ENCODE measurements at places on chromosomes 7 and 10.

GRCh38 chr10:84395581-84395980 lies 67.2 kb downstream of the CCSER2 start:
- DNase-seq: no peak

GRCh38 chr7:45007571-45008328 lies 7.7 kb downstream of the CCM2 start:
- DNase-seq: no peak

GRCh38 chr10:112429654-112430230 lies 17.0 kb downstream of the ZDHHC6 start:
- DNase-seq: no peak

- no peak for DNase-seq
Observed at GRCh38 chr7:87029078-87029477, 30.4 kb downstream of the ELAPOR2 start.

- no peak for DNase-seq
Observed at GRCh38 chr10:35262436-35262835, 73.9 kb upstream of the CCNY start.

DNA sequence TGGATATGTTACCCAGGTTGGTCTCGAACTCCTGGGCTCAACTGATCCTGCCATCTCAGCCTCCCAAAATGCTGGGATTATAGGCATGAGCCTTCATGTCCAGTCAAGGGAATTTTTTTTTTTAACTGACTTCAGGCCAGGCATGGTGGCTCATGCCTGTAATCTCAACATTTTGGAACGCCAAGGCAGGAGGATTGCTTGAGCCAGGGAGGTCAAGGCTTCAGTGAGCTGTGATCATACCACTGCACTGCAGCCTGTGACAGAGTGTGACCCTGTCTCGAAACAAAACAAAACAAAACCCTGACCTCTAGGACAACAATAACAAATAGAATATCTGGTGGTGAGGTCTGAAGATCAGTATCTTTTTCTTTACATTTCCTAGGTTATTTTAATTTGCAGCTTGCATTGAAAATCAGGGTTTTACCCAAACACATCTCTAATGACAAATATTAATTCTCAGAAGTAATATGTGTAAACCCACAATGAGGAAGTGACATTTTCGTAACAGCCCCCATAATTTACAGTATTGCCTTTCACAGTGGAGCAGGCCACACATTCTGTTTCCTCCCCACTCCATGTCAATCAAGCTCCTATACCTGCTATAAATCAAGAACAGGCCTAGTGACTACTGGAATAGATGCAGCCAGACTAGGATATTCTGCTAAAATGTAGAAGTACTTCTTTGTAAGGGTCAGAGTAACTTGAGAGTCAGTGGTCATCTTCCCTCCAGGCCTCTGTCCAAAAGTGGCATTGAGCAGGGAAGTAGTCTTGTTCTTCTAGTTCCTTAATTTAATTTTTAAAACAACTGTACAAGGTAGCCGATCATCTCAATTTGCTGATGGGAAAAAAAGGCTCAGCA lies 43.3 kb upstream of the ECHDC3 start:
- DNase-seq: no peak

DNA sequence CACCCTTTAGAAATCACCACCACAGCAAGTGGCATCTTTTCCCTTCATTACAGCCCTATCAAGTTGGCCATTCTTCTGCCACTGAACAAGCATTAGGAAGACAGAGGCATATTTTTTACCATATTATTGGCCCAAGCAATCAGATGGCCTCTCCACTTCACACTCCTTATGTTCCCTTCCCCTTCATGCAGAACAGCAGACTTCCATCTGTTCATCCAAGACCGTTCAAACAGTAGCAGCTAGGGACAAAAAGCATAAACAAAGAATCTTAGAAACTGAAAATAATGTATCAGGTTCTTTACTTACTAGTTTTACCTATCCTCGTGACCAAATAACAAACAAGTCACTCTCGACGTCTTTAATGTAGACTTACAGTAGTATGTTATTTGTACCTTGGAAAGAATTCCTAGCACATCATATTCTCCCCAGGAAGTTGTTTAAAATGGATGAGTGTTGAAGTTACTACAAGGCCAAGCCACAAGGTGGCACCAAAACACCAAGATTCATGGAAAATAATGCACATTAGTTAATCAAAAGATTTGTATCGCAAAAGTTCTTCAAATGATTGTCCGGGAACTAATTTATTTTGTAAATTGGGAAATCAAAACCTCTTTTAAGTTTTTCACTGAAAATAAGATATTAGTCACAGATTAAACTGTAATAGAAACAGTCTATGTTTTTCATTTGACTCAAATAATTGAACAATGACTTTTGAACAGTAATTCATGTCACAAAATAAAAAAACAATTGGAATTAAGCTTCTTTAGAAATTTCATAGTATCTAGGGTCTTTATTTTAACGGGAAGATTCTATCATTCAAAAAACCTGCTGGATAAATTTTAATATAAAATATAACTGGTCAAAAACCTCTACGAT lies 112.1 kb downstream of the VPS41 start:
- peak; percentile 45 for DNase-seq

DNA sequence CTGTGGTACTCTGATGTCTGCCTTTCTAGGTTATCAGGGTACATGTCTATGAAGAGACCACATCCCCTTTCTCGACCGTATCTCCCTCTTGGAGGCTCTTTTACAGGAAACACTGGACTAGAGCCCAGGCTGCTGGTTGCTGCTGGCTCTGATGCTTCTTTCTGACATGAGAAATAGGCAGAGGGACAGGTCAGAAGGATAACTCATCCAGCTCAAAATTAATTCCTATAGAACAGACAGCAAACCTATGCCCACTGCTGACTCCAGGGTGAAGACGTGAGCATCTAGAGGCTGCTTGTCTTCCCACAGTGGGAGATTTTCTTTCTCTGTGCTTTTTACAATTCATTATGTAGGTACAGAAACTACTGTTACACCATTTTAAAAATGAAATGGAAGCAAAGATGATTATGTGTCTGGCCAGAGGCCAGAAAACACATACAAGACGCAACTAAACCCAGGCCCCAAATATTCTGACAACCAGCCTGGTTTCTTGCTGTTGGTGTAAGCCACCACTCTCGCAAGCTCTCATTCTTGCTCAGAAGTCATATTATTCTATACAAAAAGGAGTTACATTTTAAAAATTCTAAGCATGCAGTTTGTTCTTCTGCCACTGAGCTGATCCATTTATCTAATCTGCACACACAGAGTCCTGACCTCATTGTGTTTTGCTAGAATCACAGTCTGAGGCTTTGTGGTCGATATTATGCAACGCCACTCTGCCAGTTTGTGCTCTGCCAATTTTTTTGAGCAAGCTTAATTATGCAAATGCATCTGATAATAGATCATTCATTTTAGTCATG lies 424.3 kb downstream of the KIF20B start:
- no peak for DNase-seq

DNA sequence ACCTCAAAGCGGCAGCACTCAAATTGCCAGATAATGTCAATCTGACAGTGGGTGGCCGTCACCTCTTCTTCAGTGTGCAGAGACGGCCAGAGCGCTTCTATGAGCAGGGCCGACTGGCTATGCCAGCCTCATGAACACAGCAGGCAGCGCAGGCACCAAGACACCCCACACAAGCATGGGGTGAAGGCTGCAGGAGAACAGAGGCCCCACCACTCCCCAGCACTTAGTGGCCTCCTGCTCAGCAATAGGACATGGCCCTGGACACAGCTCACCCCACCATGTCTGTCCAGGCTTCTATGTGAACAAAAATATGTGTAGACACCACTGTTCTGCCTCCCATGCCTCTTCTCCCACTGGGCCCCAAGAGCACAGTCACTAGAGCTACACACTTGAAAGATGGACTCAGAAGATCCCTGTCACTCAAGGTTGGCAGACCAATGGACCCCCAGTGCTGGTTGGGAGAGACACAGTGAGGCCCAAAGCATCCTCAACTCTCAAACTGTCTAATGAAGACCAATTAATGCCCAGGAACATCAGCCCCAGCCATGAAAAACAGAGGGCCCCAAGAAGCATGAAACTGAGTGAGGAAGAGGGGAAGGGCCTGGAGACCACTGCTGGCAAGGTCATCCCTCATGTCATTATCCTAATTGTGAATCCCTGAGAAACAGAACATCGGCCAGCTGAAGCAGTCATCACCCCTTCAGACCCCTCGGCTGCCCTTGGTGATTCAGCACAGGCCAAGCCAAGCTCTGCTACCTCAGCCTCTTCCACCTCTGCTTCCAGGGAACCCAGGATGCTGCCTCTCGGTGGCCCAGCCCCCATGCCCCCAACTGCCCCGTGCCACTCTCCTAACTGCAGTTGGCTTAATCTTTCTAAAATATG lies 77.7 kb downstream of the GRID1 start:
- DNase-seq: no peak

GRCh38 chr7:43018446-43018845 lies 86.3 kb downstream of the MRPL32 start:
- no peak for DNase-seq

GRCh38 chr10:131944976-131945695 lies 36.6 kb downstream of the BNIP3 start:
- no peak for DNase-seq

DNA sequence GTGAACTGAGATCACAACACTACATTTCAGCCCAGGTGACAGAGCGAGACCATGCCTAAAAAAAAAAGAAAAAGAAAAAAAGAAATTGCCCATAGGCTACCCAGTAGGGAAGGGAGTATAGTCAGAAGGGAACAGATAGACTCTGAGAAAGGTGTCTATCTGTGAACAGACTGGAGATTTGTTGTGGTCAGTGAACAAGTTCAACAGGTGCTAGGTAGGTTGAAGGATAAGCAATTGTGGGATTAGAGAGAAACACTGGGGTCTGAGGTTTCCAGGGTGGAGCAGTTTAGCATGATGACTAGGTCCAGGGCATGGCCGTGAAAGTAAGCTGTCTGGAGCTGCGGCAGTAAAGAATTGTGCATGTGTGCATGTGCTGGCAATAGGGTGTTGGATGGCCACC lies 6.9 kb downstream of the LRGUK start:
- DNase-seq: no peak

- DNase-seq: no peak
Observed at GRCh38 chr7:133051066-133051465, 30.8 kb downstream of the CHCHD3 start.

DNA sequence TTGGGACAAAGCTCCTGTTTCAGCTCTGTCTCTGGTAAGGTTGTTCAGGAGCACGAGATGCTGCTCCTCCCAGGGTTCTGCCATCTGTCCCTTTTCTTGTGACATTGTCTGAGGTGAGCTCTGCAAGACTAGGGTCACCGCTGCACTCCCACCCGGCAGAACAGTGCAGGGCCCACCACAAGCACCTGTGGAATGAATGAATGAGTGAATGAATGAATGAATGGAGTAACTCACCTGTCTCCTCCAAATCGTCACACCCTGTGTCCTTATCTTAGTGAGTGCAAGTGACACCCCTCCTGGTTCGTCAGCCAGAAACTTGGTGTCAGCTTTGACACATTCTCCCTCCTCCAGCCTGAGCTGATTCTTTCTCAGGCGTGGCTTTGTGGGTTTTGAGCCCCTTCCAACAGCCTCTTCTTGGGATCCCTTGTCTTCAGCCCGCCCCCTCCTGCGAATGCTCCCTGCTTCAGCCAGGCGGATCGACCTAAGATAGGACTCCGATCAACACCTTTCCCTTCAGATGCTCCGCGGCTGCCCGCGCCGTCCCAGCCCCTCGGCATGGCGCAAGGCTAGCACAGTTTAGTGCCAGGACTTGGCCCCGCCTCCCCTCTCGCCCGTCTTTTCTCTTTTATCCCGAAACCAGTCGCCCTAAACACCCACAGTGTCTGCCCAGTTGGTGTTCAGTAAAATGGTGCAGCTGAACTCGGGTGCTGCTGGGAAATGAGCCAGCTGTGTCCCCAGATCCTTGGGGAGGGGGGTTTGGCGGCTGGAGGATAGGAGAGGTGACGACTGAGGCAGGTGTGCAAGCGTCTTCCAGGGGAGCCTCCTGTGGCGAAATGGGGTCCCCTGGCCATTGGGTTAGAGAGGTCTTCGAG lies 89.3 kb downstream of the BEND7 start:
- DNase-seq: no peak

- DNase-seq: no peak
Observed at GRCh38 chr7:136947347-136947746, 78.9 kb downstream of the CHRM2 start.

GRCh38 chr7:131765575-131765974 lies 209.1 kb upstream of the PODXL start:
- DNase-seq: no peak

DNA sequence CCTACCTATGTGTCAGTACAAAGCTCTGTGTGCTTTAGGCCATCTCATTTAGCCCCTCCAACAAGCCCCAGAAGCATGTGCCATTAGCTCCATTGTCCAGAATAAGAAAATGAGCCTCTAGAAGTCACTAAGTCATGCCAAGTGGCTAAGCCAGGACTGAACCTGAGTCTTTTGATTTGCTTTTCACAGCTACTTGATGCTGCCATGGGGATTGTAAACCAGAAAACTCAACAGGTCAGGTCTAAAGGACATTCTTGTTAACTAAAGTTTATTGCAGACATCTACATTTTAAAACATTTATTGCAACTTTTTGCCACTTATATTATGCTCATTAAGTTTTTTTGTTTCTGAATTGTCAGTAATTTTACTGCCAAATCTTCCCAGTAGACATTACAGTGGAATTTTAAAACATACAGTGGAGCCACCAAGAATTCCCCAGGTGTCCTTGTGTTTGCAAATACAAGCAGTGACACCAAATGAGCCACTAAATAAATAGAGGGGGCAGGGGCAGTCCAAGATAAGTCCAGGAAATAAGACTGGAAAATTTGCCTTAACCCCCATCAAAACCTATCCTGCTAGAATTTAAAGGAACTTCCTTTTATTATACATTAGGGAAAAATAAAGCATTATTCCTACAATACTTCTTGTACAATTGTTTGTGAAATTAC lies 115.9 kb downstream of the RAPGEF5 start:
- DNase-seq: no peak

DNA sequence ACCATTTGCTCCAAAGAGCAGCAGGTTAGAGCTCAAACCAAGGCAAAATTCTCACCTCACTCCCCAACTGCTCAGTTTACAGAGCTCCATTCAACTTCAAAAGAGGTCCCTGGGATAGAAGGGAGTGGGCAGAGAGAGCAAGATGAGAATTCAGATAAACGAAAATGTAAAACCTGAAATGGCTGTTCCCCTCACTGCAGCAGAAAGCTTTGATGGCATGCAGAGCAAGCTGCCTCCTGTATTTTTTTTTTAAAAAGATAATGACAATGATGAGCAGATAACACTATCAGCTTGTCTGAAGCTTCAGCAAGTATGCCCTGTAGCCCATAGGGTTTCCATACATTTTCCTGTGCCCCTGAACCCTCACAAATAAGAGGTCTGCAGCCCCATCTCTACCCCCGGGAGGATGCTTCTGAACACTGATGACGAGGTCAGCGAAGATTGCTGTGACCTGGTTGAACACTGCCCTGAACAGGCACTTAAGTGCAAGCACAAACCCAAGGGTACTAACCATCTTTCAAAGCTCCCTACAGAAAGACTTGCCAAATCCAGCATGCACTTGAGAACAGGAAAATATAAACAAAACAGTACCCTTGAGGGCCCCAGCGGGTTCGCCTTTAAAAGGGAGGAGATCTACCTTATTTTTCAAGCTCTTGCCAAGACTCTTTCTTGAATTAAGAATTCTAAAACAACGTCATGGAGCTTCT lies 81.3 kb downstream of the GLI3 start:
- no peak for DNase-seq

Data from activated CD4-positive, alpha-beta T cell treated with anti-CD3 and anti-CD28 coated beads, Interleukin-2, amount 50 U/mL, for 1 hour (primary cell).